ENCODE measurements at places on chromosomes 3 and 15.

GRCh38 chr3:138338811-138339210 is 9.2 kb upstream of the NME9 start:
- no peak for DNase-seq

GRCh38 chr3:167776066-167776685 is 40.7 kb downstream of the SERPINI1 start:
- DNase-seq = no peak

DNA sequence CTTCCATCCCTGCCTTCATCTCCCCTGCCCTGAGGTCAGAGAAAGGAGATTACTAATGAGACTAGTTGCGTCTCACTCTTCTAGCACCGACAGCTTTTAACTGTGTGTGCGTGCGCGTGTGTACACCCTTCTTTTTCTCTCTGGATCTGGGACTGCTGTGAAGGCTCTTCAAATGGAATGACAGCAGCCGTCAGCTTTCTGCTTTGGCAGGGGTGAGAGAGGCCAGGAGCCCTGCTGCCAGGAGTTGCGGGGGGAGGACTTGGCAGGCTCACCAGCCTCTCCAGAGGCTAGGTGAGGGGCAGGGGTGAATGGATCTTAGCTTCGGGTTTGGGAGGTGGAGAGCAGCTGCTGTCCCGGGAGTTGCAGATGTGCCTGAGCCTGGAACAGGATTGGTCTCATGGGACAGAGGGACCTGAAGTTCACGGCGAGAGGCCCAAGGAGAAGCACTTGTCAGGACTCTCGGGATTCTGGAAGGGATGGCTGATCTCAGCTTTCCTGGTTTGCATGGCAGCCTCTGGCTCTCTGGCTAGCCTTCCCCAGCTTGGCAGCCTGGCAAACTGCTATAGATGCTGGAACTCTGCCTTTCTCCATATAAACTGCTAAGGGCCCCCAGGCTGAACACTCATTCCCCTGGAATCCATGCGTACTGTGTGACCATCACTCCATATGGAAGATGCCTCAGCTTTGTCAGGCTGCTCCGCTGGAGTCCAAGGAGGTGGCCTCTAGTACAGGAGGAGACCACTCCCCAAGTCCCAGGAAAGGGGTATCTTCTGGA is 16.6 kb downstream of the TEX264 start:
- DNase-seq = no peak

DNA sequence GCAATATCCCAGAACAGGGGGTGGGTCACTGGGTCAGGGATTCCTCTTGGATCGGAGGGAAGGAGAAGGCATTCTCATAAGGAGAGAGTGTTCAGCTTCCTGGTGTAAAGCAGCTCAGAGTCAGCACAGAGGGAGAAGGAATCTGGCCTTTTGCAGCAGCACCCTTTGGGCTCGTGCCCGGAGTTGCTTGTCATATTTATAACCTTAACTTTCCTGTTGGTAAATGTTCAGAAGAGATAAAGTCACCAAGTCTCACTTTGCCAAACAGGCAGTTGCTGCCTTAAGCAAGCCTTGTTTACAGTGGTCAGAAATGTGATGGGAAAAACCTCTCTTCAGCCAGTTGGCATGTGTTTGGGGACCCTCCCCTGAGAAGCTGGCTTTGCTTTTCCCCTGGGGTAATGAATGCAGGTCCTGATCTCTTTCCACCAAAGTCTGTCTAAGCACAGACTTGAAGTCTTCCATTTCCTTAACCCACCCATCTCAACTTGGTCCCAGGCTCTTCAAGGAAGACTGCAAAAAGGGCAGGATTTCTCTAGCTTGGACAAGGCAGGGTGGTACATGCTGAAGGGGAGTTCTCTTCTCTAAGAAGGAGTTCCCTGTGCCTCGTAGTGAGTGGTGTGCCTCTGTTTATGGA is 206.9 kb upstream of the BHLHE40 start:
- DNase-seq = no peak

- DNase-seq = no peak
Observed at GRCh38 chr15:100241572-100242482, 99.9 kb downstream of the ADAMTS17 start.

GRCh38 chr3:181230258-181230657 is 240.7 kb upstream of the DNAJC19 start:
- no peak for DNase-seq

Measured in SIG-M5 (cell line).